ENCODE measurements at places on chromosomes 2 and 18. TPM values are rescaled to one million over a fixed set of nuclear protein-coding genes. Genes with fewer than 3 reads are reported as not detected.

The GPR45 gene
- not detected for total RNA-seq

DNA sequence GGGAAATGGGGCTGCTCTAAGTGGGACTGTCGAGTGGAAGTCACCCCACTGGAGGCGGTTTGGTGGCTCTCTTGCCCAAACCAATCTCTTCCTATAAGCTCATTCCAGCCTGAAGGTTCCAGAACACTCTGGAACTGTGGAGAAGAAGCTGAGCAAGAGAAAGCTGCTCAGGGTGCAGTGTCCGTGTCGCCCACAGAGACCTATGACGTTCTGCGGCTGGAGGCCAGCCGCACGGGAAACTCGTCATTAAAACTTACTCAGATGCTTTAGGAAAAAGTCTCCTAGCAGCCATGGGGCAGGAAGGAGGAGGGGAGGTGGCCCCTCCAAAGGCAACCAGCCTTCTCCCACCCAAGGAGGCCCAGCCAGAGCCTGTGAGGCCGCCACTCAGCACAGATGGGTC, 41.7 kb downstream of the ADCY3 start:
- DNase-seq = no peak

GRCh38 chr2:25388491-25388890, 46.8 kb upstream of the DNMT3A start:
- no peak for DNase-seq

- no peak for DNase-seq
Measured at GRCh38 chr2:149409506-149409905, 79.1 kb downstream of the LYPD6 start.

- no peak for DNase-seq
Measured at GRCh38 chr2:173028141-173028540, 47.5 kb upstream of the MAP3K20 start.

DNA sequence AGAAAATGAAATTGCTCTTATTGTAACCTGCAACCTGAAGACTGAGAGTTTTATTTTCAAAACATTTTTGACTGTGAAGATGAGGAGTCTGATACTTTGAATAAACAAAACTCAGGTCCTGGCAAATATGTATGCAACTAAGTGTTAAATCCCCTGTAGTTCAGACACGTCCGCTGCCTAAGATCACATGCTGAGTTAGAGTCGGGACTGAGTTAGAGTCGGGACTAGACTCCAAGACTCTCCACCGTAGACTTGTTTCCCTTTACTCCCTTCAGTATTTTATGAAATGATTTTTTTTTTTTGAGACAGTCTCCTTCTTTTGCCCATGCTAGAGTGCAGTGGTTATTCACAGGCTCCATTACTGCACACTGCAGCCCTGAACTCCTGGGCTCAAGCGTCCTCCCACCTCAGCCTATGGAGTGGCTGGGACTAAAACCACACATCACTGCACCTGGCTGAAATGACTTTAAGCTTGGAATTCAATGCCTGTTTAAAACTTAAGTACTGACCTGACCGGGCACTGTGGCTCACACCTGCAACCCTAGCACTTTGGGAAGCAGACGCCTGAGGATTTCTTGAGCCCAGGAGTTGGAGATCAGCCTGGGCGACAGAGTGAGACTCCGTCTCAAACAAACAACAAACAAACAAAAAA, 28.0 kb upstream of the PMAIP1 start:
- DNase-seq = no peak

The IL36A gene
- total RNA-seq = not detected

DNA sequence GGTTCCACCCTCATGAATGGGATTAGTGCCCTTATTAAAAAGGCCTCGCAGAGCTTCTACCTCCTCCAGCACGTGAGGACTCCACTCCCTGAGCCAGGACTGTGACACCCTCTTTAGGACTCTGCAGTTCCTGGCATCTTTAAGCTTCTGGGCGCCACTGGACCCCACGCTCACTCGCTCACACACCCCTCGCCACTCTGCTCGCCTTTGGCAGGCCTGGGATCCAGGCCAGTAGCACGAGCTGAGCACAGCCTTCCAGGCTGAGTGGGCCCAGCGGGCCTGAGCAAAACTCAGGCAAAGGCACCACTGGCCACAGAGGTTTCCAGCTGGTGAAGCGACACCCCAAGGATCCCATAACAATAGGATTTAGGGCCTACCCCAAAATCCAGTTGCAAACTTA, 107.9 kb upstream of the GPC1 start:
- no peak for DNase-seq

- DNase-seq = no peak
Measured at GRCh38 chr2:88713408-88713807, 21.9 kb downstream of the RPIA start.

DNA sequence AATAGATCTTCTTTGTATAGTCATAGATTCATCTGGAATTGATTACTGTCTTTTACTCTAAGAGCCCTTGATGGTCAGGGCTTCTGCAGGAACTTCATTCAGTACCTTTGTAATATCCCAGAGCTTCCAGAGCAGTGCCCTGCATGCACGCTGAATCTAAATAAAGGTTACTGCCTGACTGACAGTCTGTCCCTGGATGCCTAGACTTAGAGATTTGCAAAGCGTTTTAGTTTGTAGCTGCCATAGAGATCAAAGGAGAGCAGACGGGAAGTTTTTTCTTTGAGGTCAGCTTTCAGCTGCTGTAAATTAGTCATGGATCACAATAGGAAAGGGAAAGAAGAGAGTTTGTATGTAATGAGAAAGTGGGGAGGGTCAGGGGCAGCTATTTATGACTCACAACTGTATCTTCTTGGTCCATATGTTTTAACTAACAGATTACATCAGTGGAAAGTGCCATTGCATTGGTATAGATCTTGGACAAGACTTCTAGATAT, 45.2 kb upstream of the NYAP2 start:
- peak; percentile 15 for DNase-seq

GRCh38 chr2:109260886-109261700, 132.1 kb downstream of the SH3RF3 start:
- DNase-seq = peak; percentile 47

GRCh38 chr2:200687922-200688920, 102.4 kb downstream of the AOX1 start:
- no peak for DNase-seq

GRCh38 chr2:36653155-36653554, 43.4 kb upstream of the VIT start:
- DNase-seq = no peak

GRCh38 chr2:70645733-70646419, 92.2 kb upstream of the TGFA start:
- peak; percentile 30 for DNase-seq

The GPR75 gene
- total RNA-seq = 4.0 TPM

DNA sequence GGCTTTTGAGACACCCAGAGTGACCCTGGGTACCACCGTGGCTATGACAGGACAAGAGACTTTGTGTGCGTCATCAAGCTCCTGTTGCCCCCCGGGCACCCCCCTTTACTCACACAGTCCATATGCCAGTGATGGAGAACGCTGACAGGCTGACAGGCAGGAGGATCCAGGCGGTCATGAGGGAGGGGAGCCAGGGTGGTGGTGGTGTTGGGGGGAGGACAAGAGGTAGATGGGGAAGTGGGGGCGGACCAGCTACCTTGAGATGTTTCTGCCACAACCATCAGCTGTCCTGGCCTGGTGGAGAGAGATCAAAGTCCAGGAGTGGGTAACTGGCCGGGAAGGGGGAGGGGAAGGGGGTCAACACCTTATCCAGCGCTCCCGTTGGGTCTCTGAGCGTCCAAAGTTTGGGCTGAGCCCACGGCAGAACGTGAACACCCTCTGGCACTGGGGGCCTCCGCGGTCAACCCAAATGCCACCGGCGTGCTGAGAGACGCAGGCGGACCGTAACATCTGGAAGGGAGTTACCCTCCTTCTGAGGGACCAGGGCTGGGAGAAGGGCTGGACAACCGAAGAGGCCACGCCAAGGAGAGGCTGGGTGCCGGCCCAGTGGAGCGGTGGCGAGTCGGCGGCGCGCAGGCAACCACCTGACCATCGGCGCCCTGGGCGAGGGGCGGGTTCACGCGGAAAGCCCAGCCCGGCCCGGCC, 575 bp downstream of the TMEM150A start:
- DNase-seq = peak; percentile 44

GRCh38 chr2:175147186-175147585, 20.8 kb downstream of the ATF2 start:
- no peak for DNase-seq

The NEUROD1 gene
- not detected for total RNA-seq

The ZC3H6 gene
- total RNA-seq = 18.6 TPM

The CRYGD gene
- not detected for total RNA-seq

DNA sequence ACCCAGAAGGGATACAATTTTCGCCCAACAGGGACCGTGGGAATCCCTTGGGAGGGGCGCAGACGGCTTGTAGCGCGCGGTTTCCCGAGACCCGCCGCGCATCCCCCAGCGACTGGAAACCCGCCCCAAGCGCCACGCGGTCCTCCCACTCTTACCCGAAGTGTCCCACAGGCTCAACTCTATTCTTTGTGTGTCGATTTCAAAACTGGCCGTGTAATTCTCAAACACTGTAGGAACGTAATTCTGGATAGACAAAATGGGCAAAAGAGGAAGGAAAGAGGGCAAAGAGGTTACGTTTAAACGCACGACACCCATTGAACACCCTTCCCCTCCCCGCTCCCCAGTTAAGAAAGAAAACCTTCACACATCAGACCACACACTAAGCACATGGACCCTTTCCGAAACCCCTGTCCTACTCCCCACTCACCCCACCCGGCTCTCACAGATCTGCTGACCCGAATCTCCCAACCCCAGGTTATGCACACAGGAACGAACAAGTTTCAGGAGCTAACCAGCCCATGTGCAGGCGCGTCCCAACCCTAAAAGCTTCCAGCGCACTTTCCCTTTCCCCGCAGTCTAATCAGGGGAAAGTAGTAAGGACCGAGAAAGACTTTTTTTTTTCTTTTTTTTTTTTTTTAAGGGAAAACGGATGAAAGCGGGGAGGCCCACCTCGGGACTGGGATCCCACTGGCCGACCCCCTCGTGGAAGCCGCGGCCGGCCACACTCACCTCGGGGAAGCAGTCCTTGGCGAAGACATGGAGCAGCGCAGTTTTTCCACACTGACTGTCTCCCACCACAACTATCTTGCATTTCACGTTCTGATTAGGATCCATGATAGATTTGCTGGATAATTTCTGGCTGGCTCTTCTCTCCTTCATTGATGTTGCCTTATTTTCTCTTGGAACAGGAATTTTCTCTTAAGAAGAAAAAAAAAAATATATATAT, 655 bp downstream of the RND3 start:
- DNase-seq = peak; percentile 73

The ACTG2 gene
- not detected for total RNA-seq

Data from MCF 10A (cell line).